ENCODE measurements at places on chromosomes 2 and 18.

GRCh38 chr2:198499539-198499938 is 695.1 kb downstream of the PLCL1 start:
- no peak for DNase-seq

- DNase-seq = no peak
Measured at GRCh38 chr18:79509536-79509930, 113.8 kb downstream of the NFATC1 start.

GRCh38 chr2:11572996-11573395 is 39.2 kb downstream of the GREB1 start:
- DNase-seq = no peak

DNA sequence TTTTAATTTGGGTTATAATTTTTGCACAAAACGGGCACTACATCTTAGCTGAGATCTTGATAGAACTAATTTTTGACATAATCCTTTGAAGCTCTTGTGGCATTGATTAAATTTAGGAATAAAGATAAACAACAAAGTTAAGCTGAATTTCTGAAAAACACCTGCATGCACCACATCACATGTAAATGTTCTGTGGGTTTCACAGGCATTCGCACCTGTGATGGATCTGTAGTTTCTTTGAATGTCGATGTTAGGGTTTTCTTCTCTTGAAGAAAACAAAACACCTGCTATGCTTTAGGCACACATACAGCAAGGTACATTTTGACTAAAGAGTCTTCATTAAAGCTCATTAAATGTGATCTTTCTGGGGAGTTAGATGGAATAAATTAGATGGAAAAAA is 60.3 kb downstream of the RPIA start:
- DNase-seq = no peak

GRCh38 chr2:150631236-150631821 is 143.9 kb upstream of the RND3 start:
- DNase-seq = no peak

DNA sequence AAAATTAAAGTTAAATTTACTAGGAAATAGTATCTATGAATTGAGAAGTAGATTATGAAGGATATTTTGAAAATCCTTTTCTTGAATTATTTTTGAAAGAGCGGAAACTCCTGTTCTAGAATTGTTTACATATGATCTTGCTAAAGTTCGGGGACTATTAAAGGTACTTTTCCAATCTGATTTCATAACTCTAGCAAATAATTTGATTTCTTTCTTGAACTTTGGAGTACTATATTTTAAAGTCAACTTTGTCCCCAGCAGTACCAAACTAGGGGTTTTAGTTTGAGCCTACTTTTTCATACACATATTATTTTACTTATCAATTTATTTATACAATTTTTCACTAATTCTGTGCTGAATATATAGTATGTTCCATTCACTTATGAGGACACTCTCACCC is 364.7 kb downstream of the FSIP2 start:
- DNase-seq = no peak

DNA sequence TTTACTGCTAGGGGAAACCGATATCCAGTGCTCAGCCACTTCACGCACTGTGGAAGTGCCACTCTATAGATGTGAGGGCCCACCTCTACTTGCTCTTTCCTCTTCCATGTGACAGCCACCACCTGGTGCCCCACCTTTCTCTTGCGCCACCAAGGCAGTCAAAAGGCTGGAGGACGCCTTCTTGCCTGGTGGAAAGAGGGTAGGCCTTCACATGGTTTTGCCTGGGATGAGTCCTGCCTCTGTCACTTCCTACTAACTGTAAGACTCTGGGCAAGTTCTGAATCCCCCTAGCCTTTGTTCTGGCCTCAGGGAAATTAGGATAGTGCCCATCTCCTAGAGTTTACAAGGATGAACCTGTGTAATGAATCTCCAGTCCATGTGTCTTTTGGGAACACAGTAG is 66.1 kb upstream of the ODC1 start:
- no peak for DNase-seq

DNA sequence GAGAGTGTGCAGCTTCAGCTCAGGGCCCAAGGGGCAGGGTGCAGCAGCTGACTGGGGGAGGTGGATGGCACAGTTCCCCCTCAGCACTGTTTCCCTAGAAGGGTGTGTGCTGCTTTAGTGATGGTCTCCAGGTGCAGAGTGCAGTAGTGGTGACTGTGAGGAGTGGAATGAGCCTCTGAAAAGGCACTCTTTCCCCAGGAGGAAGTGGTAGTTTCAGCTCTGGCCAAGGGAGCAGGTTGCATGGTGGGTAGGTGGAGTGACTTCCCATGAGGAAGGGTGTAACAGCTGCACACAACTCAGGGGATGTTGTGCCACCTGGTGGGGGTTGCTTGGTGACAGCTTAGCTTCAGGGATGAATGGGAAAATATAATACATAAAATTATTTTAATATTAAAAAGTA is 251.5 kb upstream of the NXPH2 start:
- DNase-seq = no peak

DNA sequence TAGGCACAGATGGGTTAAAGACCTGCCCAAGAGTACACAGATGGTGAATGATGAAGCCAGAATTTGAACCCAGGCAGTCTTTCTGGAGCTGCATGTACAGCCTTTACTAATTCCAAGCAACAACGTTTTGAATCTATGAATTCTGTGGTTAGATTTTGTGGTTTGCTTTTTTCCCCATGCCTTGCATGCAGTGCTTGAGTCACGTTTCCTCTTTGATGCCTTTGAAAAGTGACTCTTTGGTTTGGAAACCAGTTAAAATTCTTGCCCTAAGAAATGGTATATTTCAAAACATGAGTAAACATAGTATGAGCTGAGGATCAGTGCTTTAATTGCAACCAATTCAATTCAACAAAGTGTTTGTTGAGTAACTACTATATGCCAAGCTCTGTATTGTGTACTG is 48.2 kb upstream of the PPM1B start:
- DNase-seq = no peak

GRCh38 chr18:76977108-76977621 is 154.8 kb downstream of the ZNF236 start:
- DNase-seq = no peak

DNA sequence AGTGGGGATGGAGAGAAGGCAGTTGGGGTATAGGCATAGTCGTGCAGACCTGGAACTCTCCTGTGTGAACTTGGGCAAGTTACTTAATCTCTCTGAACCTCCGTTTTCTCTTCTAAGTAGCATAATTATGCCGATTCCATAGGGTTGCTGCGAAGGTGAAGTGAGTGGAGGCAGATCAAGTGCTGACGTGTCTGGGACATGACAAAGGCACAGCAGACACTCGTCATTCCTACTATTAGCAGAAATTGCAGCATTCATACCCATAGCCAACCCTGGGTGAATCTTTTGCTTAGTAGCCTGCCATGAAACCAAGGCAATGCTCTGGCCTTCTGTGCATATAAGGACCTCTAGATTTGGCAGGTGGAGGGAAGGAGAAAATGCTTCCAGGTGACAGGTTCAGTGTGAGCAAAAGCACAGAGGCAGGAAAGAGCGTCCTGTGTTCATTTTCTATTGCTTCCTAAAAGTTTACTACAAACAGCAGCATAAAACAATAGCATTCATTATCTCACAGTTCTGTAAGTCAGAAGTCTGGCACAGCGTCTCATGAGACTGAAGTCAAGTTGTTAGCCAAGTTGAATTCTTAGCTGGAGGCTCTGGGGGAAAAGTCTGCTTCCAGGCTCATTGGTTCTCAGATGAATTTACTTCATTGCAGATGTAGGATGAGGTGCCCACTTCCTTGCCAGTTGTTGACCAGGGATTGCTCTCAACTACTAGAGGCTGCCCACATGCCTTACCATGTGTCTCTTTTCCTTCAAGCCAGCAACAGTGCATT is 77.8 kb downstream of the CTIF start:
- DNase-seq = no peak

GRCh38 chr18:23565916-23566547 is 20.3 kb downstream of the NPC1 start:
- DNase-seq = no peak

DNA sequence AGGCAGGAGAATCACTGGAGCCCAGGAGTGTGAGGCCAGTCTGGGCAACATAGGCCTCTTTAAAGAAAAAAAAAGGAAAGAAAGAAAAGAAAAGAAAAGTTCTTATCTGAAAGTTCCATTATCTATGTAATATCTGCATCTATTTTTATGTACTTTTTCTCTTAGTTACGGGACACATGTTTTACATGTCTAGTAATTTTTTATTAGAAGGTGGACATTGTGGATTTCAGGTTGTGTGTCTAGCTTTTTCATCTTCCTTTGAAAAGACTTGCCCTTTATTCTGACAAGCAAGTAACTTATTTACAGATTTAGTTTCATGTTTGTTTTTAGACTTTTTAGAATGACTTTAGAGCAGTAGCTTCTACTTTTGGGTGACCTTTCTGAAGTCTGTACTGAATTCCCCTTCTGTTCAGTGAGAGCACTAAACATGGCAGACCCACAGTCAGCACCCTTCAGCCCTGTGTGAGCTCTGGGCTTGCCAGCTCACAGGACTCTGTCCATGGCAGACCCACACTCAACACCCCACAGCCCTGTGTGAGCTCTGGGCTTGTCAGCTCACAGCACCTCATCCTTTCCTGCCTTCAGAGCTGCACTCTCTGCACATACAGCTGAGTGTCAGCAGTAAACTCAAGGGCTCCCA is 17.5 kb downstream of the TRAPPC12 start:
- no peak for DNase-seq

GRCh38 chr2:186544255-186544675 is 45.6 kb upstream of the ITGAV start:
- no peak for DNase-seq

- no peak for DNase-seq
Measured at GRCh38 chr2:196160946-196161345, 10.4 kb downstream of the STK17B start.

- peak; percentile 12 for DNase-seq
Measured at GRCh38 chr2:26559556-26559955, 81.6 kb downstream of the CIB4 start.

DNA sequence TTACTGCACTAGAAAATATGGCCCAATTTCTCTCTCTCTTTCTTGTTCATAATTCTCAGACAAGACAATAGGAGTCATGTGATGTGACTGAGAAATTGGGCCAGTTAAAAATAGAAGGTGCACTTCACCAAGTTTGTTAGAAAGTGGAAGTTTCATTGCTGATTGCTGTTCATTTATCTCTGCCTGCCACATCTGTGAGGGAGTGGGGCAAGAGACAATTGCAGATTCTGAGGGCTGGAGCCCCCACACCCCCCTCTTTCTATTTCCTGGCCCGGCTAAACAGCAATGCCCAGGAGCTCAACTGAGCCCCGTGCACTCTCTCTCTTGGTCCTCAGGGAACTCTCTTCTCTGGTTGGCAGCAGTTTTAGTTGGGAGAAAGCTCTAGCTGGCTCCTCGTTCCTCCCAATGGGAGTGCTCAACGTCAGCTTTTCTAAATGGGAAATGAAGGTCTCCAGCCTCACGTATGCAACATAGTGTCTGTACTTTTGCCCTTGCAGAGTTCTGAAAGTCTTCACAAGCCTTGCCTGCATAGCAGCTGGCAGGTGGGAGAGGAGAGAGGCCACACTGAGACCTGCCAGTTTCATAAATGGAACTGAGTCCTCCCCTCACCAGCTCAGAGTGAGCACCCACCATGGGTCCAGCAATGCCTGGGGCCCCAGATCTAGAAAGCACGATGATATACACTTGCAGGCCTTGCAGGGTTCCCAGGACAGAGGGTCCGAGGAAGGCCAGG is 115.7 kb downstream of the MYCN start:
- DNase-seq = no peak

GRCh38 chr18:25261768-25262167 is 90.2 kb downstream of the ZNF521 start:
- DNase-seq = no peak

DNA sequence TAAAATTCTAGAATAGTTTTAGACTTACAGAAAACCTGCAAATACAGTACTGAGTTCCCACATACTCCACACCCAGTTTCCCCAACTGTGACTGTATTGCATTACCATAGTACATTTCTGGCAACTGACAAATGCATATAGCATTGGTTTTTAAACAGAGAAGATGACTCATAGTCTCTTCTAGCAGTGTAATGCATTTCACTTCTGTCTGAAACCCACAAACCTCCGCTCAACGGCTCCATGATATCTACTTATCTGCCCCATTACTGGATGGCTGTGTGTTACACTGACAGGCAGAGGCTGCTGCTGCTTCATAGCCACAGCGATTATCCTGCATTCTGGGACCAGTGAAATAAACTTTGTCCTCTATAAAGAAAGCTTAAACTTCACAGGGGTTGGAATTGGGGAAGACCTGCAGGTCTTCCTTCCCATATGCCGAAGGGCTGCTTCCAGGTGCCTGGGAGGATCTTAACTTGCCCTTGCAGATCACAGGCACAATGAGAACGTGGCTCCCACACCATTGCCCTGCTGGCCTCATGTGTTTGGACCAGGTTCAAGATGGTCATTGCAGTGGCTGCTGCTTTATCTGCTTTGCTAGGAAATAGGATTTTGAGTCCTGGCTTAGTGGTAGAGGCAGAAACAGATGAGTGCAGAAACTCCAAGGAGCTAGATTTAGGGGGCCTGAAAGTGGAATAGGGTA is 742.6 kb upstream of the HS6ST1 start:
- no peak for DNase-seq

GRCh38 chr2:190499273-190499672 is 35.2 kb downstream of the NEMP2 start:
- DNase-seq = no peak

DNA sequence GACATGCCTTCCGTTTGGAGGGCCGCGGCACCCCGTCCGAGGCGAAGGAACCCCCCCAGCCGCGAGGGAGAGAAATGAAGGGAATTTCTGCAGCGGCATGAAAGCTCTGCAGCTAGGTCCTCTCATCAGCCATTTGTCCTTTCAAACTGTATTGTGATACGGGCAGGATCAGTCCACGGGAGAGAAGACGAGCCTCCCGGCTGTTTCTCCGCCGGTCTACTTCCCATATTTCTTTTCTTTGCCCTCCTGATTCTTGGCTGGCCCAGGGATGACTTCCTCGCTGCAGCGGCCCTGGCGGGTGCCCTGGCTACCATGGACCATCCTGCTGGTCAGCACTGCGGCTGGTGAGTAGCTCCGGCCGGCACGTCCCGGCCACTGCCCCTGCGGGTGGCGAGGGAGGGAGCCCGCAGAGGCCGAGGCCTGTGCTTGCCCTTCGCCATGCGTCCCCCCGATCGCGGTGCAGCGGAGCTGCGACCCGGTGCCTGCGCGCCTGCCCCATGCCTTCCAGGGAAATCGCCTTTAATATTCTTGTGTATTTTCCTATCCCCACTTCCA is 1.2 kb downstream of the BMPR2 start:
- DNase-seq = no peak

- no peak for DNase-seq
Measured at GRCh38 chr2:147101941-147102790, 742.7 kb upstream of the ACVR2A start.

DNA sequence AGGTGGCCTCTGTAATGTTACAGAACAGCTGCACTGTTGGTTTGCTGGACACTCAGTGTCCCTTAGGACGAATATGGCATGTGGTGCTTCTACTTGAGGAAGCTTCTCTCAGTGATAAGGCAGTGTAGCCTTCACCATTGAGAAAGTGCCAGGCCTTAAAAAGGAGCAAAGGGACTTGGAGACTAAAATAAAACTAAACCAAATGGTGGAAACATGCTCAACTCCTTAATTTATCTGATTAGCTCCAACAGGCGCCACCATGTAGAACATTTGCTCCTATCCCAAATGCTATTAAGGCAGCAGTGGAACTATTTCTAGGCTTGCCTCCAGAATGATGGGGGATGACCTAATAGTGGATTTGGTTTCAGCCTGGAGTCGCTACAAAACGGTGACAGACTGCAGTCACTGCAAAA is 77.5 kb upstream of the MYL1 start:
- DNase-seq = no peak

GRCh38 chr2:218904176-218904575 is 23.5 kb downstream of the WNT10A start:
- DNase-seq = no peak
